ENCODE measurements at places on chromosomes 13 and 19. TPM values are rescaled to one million over a fixed set of nuclear protein-coding genes. Genes with fewer than 3 reads are reported as not detected.

- no peak for DNase-seq
Measured at GRCh38 chr19:13214036-13214730, 64.0 kb downstream of the IER2 start.

Gene F10
- total RNA-seq: not detected

Gene FBXO27
- total RNA-seq: 1.0 TPM

Gene KLK2
- total RNA-seq: 2.0 TPM

GRCh38 chr13:23510544-23510916 is 59.7 kb upstream of the TNFRSF19 start:
- DNase-seq: peak; percentile 31

DNA sequence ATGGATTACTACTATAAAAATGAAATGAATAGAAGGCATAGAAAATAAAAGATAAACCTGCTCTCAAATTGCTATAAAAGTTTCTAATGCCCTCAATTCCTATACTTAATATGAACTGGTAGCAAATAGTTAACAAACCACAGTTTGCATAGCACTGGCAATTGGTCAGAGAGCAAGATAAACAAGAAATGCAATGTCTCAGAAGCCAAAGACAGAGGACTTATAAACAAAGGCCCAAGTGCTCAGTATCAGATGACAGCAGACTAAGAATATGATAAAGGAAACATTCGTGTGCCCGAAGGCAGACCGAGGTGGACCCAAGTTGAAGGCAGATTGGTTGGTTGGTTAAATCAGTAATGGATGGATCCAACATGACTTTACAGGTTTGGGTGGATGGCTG is 50.6 kb downstream of the IPO5 start:
- DNase-seq: no peak

DNA sequence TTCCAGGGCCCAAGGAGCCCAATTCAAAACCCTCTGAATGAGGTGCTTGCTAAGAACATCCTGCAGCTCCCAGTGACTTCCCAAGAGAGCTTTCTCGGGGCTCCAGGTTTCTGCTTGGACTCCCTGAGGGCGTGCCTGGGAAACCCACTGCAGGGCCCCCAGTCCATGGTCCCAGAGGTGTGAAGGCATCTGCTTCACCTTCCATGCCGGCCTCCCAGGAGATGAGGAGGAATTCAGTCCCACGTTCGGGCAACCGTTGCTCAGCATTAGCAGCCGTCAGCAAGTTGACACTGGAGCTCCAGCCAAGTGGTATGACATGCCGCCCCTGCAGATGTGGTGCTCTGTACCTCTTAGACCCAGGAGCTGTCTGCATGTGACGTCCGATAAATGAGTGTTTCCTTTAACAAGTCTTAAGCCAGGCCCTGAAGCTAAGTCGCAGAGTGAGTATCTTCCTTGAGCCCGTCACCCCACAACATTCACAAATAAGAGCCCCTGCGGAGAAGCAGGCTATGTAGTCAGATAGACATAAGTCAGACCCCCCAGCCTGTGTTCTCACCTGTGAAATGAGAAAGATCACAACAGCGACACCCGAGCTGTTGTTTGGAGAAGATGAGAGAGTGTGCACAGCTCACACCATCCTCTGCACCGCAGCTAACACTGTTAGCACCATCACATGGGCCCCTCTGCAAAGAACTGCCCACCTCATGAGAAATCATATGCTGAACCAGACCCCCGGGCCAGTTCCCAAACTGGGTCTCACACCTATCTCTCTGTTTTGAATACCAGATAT is 150.3 kb downstream of the KATNAL1 start:
- DNase-seq: no peak

GRCh38 chr19:50959731-50960500 is 7.1 kb upstream of the KLK5 start:
- peak; percentile 17 for DNase-seq

- no peak for DNase-seq
Measured at GRCh38 chr19:1248786-1249297, 459 bp downstream of the MIDN start.

- no peak for DNase-seq
Measured at GRCh38 chr19:48735031-48735615, 5.3 kb downstream of the RASIP1 start.

Gene GNG7
- 3.2 TPM for total RNA-seq

Gene CD33
- total RNA-seq: 0.63 TPM

- DNase-seq: no peak
Measured at GRCh38 chr13:97387890-97388289, 46.1 kb upstream of the RAP2A start.

Gene ZNF17
- total RNA-seq: 4.6 TPM

DNA sequence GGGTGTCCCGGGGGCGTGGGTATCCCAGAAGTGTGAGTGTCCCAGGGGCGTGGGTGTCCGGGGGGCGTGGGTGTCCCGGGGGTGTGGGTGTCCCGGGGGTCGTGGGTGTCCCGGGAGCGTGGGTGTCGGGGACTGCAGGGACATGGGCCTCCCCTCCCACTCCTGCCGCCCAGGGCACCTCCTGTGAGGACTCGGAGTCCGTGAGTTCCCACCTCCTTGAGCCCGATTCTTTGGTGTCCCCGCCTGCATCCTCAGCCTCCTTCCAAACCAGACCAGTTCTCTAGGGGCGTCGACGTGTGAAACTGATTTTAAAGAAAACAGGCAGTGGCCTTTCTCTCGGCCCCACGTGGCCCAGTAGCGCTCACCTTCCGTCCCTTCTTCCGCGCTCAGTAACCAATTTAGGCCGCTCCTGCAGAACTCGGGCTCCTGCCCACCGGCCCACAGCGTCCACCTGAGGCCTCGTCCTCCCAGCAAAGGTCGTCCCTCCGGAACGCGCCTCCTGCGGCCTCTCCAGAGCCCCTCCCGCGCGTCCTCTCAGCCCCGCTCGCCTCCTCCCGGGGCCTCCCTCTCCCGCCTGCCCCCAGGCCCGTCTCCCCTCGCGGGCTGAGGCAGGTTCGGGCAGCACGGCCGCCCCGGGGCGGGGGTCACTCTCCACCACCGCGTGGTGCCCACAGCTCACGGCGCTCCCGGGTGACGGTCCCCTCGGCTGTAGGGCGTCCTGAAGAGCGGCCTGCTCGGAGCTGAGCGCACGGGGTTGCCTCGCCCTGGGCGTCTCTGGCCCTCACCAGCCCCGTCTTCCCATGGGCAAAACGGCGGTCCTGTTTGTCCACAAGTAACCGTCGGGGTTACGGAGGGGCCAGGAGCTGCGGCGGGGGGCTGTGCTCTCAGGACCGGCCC is 3.8 kb downstream of the F7 start:
- no peak for DNase-seq

GRCh38 chr13:48551329-48551728 is 18.4 kb upstream of the RCBTB2 start:
- DNase-seq: no peak

Gene CEACAM8
- not detected for total RNA-seq

DNA sequence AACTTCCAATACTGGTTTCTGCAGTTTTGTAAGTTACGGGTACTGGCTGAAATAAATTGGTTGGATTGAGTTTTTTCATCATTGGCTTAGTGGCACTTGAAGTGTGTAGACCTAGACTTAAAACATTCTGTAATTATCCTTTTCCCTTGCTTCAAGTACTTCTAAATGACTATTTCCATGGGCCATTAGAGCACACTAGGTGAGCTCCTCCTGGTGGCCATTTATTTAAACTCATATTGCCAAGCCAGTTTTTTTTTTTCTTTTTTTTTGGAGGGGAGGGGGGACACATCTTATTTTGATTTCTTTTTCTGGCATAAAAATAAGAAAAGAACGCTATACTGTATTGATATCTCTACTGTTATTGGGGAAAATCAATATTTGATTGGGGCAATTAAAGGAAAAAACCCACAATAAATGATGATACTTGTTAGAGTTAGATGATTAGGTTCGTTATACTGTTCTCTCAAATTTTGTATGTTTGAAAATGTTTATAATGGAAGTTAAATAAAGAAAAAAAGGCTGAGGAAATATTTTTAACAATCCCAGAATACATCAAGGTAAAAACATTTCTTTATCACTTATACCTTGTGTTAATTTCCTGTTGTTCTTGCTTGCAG is 82.9 kb downstream of the PDS5B start:
- DNase-seq: peak; percentile 68

Data from SK-MEL-5 (cell line).